Activated naive CD8-positive, alpha-beta T cell treated with anti-CD3 and anti-CD28 coated beads for 36 hours (primary cell): ENCODE measurements at places on chromosomes 13 and 19. TPM values are rescaled to one million over a fixed set of nuclear protein-coding genes. Genes with fewer than 3 reads are reported as not detected.

GRCh38 chr13:31236211-31236786 lies 36.5 kb downstream of the B3GLCT start:
- DNase-seq = no peak

DNA sequence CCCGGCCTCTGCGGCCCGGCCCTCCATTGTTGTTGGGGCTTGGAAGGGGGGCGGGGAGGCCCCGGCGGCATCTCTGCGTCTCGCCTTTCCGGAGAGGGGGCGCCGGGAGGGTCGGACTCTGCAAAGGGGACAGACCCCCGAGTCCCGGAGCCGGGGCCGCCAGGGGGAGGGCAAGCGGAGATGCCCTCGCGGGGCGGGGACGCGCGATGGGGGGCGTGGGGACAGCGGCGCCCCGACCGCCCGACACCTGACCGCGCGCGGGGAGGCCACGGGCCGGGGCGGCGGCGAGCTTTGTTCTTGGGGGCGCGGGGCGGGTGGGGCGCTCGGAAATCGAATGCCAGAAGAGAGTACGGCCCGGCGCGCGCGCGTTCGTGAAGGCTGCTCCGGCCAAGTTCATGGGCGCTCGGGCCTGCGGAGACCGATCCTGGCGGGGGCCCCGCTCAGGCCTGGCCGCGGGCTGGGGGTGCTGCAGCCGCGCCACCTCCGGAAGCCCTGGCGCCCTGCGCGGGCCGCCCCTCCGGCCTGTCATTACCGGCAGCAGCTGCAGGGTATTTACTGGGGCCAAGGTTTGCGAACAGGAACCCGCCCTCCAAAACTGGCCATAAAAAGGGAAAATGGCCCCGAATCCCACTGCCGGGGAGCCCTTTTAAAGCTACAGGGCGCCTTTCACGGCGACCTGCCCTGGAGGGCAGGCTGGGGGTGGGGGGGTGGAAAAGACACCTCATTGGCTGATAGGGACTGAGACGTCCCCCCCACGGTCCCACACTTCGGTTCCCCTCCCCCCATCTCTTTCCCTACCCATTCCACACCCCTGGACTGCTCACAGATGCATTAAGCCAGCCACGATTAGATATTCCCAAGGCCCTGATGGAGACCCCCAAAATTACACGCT lies 11.1 kb upstream of the NANOS3 start:
- DNase-seq = no peak

DNA sequence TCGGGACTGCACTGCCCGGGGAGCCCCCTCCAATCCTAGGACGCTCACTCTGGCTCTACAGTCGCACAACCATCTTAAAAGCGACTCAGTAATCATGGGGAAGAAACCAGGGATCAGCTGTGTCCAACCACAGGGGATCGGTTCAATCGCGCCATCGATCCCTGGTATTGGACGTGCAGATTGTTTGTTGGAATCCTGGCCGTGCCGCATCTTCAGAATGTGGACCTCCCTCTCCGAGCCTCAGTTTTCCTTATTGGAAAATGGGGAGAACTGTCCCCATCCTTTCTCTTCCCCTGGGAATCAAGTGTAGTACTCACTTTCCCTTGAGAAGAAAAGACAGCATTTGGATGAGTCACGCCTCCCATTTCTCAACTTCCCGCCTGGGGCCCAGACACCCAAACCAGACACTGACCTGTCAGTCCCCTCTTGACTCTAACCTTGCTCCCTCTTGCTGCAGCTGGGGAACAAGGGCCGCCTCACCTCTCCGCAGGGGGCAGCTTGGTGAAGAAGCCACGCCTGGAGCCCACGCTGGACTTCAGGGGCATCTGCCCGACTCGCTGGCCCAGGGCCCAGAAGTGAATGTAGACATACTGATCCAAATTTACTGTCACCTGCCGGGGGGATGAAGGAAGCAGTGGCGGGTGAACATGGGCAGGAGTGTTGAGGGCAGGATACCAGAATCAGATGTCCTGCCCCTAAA lies 17.6 kb downstream of the EMP3 start:
- DNase-seq = no peak

DNA sequence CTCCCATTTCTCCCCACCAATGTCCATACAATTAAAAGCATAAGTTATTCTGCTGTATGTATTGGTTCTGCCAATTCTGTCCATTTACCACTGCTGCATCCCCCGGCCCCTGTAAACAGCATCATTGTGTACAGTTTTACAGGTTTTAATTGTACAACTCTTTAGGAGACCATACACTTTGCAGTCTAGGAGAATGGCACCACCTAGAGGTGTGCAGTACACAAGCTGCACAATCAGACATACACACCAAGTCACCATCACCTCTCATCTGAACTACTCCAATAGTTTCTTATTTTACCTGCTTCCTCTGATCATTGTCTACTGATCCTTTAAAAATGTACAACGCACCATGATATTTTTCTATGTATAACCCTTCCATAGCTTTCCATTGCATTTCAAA lies 855.9 kb upstream of the KLHL1 start:
- DNase-seq = no peak

DNA sequence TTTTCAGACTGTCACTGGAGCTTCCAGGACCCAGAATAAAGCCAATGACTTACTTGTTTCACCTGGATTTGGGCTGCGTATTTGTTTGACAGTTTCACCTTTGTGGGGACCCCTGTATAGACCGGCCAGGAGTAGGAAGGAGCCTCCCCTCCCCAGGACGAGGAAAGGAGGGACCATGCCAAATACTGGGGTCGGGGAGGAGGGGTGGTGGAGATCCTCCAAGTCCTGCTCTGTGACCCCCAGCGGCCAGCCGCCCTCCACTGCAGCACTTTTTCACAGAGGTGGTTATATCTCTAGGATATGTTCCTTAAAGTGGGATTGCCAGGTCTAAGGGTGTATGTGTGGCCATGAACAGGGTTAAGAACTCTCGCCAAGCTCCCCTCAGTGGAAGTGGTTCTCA lies 25.7 kb upstream of the ZNF492 start:
- DNase-seq = no peak

DNA sequence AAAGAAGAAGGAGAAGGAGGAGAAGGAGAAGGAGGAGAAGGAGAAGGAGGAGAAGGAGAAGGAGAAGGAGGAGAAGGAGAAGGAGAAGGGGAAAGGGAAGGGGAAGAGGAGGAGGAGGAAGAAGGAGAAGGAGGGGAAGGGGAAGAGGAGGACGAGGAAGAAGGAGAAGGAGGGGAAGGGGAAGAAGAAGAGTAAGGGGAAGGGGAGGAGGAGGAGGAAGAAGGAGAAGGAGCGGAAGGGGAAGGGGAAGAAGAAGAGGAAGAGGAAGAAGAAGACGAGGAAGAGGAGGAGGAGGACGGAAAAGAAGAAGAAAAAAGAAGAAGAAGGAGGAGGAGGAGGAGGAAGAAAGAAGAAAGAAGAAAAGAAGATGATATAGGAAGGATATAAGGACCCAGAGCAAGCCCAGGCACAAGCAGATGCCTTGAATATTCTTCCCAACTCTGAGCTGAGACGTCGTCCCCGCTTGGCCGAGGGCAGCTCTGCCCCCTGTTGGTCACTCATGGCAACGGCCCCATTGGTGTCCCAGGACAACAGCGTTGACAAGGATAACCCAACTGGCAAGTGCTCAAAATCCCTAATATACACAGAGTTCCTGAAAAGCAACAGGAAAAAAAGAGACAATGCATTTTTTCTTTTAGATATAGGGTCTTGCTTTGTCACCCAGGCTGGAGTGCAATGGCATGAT lies 30.6 kb upstream of the IGSF23 start:
- peak; percentile 34 for DNase-seq

- DNase-seq = no peak
These were observed 1.3 kb downstream of the NFIX start for GRCh38 chr19:12996406-12997094.

GRCh38 chr13:27659145-27659865 lies 37.6 kb downstream of the POLR1D start:
- DNase-seq = no peak

DNA sequence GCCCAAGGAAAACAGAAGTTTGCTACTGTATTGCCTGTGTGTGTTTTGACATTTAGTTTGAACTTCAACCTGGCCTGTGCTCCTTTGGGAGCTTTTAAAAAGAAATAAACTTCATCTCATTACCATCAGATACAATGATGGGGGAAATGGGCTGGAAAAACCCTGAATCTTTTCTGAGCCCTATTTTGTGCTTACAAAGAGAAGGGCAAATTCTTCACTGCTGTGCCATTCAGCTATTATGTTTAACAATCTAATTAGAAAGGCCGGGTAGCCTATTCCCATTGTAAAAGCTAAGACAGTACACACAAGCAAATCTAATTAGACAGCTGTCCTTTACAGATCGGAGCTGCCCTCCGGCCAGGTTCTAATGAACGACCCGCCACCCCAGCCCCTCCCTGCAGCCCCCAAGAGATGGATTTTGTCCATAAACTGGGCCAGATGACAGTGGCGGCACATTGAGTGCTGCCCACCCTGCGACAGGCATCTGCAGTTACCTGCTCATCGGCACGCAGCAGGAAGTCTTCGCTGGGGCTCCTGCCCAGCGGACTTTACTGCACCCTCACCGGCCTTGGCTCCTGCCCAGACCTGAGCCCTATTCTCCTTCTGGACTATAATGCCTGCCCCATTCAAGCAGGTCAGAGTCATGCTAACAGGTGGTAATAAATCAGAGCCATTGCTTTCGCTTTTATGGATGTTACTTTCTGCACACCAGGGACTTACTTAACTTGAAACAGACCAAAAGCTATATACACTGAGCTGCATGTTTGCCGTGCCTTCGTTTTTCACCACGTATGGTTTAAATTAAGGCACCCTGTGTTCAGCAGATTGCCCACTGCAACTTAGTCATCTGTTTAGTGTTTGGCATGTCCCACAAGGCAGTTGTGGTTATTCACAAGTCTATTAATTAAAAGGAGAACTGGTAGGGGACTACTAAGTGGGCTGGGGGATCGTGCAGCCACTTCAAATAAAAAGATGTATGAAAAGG lies 549.6 kb downstream of the FGF9 start:
- DNase-seq = no peak

DNA sequence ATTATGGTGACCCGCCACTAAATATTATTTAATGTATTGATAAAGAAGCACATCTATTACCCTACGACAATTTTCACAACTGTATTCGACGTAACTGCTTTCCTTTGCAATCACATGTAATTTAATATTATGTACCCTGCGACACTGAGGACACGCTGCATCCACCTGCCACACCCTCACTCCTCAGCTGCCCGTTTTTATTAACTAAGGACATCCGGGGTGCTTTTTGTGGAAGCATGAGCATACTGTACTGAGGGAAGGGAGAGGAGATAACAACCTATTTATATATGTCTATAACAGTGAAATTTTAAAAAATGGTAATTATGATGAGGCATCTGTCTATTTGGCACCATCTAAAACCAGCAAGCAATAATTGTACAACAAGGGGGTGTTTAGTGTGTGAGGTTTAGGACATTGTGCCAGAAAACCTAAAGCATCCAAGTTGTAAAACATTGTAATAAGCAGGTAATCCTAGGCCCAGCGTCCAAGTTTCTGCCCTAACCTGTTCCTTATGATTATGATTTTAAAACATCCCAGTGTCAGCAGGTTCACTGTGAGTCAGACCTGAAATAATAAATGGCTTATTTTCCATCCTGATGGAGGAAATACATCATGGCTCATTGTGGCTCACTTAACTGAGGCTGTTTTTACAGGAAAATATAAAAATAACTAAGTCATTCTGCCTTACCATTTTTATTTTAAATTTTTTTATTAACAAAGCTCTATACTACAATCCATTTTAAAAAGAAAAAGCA lies 56.3 kb downstream of the FOXO1 start:
- no peak for DNase-seq

GRCh38 chr13:105672881-105673280 lies 862.6 kb downstream of the EFNB2 start:
- DNase-seq = no peak

FCGBP gene
- total RNA-seq = 7.0 TPM

FUT2 gene
- total RNA-seq = not detected

RPS19 gene
- total RNA-seq = 3,178 TPM

TM9SF2 gene
- 61.8 TPM for total RNA-seq

SYNGR4 gene
- total RNA-seq = not detected

ASPDH gene
- total RNA-seq = not detected

GTPBP3 gene
- 49.0 TPM for total RNA-seq
